ENCODE measurements at places on chromosomes 6 and 20.
A peak's percentile ranks its signal among the peaks of the same experiment; 100 is the strongest.

DNA sequence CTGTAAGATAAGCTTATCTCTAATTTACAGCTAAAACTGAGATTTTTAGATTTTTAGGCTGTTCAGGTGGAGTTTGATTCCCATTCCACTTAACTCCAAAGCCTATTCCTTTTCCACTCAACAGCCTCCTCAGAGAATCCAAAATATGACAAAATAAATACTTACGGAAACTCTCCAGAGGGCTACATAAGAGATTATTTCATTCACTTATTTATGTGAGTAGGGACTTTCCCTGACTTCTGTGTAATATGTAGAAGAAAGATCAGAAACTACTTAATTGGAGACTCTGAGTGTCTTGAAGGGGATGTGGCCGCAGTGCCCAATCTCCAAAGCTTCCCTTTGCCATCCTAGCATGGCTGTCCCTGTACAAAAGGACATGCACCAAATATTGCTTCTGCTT lies 72.1 kb upstream of the ISM1 start:
- DNase-seq: no peak

GRCh38 chr20:59780494-59781185 lies 152.8 kb downstream of the SYCP2 start:
- DNase-seq: no peak

DNA sequence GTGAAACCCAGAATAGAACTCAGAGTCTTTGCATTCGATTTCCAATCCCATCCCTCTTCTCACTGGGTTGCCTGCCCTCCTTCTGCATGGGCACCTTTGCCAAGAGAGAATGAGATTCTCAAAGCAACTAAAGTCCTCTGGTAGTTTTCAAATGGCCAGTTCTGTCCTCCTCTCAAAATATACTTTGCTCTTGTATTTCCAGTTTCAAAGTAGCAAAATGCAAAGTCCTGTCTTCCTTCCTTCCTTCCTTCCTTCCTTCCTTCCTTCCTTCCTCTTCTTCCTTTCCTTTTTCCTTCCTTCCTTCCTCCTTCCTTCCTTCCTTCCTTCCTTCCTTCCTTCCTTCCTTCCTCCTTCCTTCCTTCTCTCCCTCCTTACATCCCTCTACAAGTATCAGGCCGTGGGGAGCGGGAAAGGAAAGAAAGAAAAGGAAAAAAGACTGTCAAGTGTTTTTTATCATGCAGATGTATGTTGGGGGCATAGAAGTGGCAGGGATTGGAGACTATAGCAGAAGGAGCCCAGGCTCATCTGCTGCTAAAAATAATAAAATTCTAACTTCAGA lies 265.2 kb downstream of the CD83 start:
- DNase-seq: no peak

DNA sequence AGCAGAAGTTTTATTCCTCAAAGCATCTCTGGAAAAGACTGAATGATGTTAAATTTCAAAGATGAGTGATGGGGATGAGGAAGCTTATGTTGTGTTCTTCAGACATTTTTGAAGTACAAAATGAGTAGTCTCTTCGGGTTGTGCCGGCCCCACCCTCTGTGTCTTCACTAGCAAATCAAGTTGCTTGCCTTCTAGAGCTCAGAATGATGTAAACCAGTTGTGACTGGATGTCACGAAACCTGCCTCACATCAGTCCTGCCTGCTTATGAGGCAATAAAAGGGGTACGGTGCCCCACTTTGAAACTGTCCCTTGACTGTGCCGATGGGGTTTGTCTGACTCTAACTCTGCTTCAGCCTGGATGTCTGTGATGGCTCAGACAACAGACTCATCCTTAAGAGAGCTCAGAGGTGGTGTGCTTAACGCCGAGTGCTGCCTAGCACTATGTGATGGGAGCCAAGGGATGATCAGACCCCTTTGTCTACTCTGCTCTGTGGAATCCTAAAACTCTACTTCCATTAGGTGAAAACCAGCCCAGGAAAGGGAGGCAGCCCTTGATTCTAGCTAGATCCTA lies 19.0 kb downstream of the TOMM34 start:
- no peak for DNase-seq

- DNase-seq: no peak
These were observed 185.0 kb downstream of the CENPW start for GRCh38 chr6:126524811-126525326.

- DNase-seq: peak; percentile 91
These were observed 674.9 kb downstream of the HDGFL1 start for GRCh38 chr6:23244300-23244699.

- DNase-seq: no peak
These were observed 2.2 kb upstream of the NNAT start for GRCh38 chr20:37518606-37519507.

- no peak for DNase-seq
These were observed 322.9 kb upstream of the TFAP2D start for GRCh38 chr6:50390416-50390815.

DNA sequence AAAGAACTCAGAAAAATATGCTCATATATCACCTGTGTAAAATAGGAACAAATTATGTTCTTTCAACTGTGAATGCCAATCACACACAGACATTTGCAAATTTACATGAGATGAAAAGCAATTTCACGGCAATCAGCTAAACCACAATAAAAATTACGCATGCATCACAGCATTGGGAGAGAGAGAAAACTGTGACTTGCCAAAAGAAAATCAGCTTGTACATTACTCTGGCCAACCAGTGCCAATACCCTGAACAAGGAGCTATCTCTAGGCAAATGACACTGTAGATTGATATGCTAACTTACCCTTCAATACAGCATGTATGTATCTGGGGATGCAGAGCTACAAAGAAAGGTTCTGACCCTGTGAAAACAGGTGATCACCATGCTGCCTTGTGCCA lies 515.6 kb downstream of the EYS start:
- DNase-seq: no peak

DNA sequence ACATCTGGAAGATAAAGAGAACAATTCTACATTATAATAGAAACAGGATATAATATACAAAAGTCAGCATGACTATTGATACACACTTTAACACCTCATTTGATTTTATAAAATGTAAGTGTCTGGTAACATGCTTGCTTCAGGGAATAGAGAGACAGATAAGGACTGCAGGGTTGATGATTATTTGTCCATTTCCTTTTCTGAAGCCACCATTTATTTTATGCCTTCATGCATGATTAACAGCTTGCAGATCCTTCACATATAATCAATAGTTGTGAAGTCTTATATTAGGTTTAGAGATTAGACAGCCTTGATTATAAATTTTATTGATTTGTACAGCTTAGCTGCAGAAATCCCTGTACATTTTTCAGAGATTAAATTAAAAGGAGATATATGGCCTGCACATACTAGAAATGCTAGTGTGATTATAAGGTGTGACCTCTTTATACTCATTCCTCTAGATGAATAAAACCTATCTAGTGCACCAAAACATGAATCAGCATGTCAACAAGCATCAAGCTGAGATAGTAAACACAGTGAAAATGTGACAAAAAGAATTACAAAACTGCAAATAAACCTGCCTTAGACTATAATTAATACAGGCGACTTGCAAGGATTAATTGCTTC lies 198.8 kb upstream of the THEMIS start:
- DNase-seq: no peak

GRCh38 chr6:144319211-144319610 lies 34.1 kb downstream of the UTRN start:
- no peak for DNase-seq

- DNase-seq: no peak
These were observed 5.7 kb downstream of the NT5E start for GRCh38 chr6:85455471-85456026.

- DNase-seq: no peak
These were observed 210.3 kb upstream of the ARG1 start for GRCh38 chr6:131362696-131363095.

GRCh38 chr20:51789434-51789833 lies 12.9 kb downstream of the SALL4 start:
- no peak for DNase-seq

- DNase-seq: peak; percentile 2
These were observed 9.2 kb downstream of the PHF3 start for GRCh38 chr6:63644668-63645326.

GRCh38 chr6:103183831-103184411 lies 1675.8 kb downstream of the HACE1 start:
- DNase-seq: no peak

DNA sequence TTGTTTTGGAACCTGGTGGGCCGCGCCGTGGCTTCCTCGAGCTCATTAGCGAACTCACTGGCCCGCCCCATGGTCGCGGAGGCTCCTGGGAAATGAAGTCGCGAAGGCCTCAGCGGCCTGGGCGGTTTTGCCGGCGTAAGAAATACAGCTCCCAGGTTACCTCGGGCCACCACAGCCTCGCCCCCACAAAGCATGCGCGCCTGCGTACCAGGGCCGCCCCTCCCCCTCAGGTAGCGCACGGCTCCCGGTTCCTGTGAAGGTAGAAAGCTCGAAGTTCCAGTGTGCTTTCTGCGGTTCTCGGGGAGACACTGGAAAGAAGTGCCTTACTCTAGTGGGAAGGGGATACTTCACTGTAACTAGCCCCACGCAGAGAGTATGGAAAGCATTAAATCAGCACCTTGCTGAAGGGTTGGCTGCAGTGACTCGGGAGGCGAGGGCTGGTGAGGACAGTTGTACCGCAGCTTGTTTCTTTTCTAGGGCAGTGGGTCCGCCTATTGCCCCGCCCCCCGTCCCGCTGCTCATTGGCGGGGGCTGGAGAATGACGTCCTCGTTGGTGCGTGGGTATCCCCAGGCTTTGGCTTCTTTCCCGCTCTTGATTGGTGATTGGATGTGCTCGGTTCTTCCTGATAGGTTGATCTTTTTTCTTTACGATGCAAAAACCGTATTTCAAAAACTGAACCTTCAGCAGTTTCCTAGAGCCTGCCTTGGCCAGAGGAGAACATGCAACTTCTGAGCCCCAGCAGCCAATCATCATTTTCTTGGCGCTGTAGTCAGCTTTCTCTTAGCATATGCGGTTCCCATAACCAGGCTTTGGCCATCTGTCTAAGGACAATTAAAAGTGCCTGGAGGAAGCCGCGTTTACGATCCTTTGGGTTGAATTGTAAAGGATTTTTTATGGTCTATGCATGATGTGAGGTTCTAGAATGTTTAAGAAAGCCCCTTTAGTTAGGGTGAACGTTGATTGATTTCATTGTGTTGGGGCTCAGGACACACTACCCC lies at the start of gene CDK19:
TSS of gene CDK19 (minus strand) at position 59 of the 999 bp plus-strand sequence. CDS start 333 bp downstream, outside the sequence.
- peak; percentile 99 for DNase-seq

GRCh38 chr20:13661070-13661685 lies 22.4 kb upstream of the TASP1 start:
- DNase-seq: no peak

DNA sequence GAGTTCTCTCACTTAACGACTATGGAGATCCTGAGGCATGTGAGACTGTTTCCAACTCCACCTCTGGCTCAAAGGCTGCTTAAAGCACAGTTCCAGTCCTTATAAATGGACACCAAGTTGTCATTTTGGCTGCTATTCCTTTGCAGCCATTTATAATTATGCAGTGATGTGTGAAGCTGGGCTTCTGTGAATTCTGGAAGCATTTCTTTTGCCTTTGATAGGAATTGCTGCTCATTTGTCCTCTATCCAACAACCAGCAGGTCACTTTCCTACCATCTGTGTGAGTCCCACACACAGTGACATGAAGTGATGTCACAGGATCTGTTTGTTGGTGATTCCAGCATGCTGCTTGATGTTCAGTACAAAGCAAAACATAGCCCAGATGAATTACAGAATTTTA lies 28.5 kb upstream of the EFHC1 start:
- no peak for DNase-seq

DNA sequence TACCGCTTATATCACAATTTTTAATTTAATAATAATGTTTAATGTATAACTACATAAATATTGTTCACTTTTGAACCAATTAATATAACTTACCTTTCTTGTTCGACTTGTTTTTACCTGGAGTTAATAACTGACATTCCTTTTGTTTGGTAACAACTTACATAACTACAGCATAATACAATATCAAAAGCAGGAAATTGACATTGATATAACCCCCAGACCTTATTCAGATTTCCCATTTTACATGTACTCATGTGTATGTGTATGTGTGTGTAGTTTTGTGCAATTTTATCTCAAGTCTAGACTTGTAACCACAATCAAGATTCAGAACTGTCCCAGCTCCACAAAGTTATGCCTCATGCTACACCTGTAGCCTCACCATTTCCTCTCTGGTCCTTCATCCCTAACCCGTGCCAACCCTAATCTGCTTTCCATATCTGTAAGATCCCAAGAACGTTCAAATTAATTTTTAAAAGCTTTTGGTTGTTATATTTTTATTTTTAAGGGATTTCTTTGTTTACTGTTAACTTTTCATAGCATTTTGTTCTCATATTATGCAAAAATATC lies 190.6 kb downstream of the MANEA start:
- DNase-seq: no peak

DNA sequence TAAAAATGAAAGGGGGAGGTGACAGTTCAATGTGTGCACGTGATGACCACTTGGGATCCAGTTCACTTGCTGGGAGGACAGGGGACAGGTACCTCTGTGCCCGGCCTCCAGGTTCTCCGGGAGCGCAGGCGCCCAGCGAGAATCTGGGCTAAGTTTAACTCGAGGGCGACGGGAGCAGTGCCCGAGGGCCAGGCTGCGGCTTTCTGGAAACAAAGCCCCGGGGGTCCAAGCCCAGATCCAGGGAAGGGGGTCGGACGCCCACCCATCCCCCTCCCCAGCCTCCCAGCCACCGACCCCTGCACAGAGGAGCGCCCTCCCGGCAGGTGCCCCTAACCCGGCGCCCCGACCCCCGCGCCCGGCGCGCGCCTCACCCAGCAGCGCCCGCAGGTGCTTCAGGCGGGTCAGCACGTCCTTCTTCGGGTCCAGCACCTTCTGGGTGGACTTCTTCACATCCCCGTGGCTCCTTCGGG lies 405 bp downstream of the RALGAPA2 start:
- DNase-seq: no peak
